ENCODE measurements at places on chromosomes 13 and 19.

DNA sequence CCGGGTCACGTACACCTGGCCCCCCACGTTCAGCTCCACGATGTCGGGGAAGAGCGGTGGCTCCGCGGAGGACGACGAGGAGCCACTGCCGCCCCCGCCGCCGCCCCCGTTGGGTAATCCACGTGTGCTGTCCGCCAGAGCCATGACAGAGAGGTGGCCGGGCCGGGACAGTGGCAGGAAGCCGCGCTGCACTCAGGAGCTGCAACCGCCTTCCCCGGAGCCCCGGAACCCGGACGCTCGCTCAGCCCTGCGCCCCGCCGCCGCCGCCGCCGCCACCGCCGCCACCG, 257 bp downstream of the KCTD12 start:
- no peak for DNase-seq

- no peak for DNase-seq
Observed at GRCh38 chr13:36750046-36750445, 69.0 kb upstream of the RFXAP start.

DNA sequence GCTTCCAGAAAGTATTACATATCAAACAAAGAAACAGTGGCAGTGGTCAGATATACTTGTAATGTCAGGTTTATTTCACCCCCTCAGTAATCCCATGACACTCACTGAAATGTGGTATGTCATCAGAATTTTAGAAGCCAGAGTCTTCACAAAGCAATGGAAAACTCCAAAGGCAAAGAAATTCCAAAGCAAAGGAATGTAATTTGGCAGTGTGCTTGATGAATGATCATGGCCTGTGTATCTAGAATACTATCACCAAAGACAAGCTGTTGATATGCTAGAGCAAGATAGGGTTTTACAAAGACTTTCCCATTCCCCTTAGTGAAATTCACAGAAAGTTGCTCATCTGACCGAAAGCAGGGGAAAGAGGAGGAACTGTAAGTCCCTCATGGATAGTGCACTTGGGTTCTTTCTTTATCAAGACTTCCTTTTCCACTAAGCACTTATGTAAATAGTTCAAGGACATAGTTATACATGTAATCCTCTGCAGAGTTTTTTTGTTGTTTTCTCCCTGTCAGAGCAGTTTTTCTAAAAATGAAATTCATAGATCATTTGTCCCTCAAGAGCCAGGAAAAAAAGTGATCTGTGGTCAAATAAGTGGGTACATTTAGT, 243.4 kb downstream of the NHLRC3 start:
- no peak for DNase-seq

GRCh38 chr19:30289336-30289735, 82.8 kb upstream of the ZNF536 start:
- no peak for DNase-seq

DNA sequence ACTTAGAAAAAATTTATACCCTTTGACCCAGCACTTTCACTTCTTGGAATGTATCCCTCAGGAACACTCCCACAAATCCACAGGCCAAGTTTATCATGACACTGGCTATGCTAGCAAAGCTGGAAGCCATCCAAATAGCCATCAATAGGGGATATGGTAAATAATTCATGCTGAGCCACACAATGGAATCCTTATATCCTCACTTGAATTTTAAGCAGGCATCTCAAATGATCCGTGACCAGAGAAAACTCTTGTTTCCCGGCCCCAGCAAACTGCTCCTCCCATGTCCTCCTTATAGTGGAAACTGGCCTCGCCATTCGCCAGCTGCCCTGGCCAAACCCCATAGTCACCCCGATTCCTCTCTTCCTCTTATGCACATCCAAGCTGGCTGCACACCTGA, 37.6 kb downstream of the GRIK5 start:
- no peak for DNase-seq

- DNase-seq = no peak
Observed at GRCh38 chr19:46640656-46641055, 4.7 kb upstream of the GNG8 start.

DNA sequence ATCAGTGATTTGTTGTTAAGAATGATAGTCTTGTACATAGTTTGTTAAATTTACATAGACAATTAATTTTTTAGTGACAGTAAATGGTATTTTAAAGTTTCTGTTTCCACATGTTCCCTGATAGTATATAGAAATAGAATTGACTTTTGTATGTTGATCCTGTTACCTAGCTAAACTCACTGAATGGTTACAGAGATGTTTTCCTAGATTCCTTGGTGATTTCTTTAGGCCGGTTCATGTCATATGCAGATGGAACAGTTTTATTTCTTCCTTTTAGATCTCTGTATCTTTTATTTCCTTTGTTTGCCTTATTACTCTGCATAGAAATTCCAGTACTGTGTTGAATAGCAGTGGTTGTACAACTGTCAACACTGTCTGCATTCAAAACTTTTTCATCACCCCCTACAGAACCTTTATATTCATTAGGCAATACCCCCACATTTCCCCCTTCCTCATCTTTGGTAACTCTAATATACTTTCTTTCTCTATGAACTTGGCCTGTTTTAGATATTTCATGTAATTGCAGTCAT, 86.3 kb downstream of the NBEA start:
- no peak for DNase-seq

- DNase-seq = no peak
Observed at GRCh38 chr13:38216181-38216580, 133.5 kb upstream of the UFM1 start.

DNA sequence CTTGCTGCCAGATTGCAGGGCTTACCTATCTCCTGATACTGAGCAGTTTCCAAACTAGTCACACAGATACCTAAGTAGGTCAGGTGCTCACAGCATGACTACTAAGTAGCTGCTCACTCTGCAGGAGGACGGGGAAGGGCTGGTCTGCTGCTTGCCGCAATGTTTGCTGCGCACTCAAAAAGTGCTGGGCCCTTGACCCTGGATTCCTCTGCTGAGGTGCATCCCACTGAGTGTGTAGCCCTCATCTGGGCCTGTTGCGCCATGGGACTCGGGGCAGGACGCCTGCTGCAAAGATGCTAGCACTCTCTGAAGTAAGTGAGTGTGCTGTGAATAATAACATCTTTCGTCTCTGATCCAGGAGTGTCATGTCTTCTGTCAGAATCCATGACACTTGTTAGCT, 59.2 kb upstream of the MEDAG start:
- DNase-seq = no peak

DNA sequence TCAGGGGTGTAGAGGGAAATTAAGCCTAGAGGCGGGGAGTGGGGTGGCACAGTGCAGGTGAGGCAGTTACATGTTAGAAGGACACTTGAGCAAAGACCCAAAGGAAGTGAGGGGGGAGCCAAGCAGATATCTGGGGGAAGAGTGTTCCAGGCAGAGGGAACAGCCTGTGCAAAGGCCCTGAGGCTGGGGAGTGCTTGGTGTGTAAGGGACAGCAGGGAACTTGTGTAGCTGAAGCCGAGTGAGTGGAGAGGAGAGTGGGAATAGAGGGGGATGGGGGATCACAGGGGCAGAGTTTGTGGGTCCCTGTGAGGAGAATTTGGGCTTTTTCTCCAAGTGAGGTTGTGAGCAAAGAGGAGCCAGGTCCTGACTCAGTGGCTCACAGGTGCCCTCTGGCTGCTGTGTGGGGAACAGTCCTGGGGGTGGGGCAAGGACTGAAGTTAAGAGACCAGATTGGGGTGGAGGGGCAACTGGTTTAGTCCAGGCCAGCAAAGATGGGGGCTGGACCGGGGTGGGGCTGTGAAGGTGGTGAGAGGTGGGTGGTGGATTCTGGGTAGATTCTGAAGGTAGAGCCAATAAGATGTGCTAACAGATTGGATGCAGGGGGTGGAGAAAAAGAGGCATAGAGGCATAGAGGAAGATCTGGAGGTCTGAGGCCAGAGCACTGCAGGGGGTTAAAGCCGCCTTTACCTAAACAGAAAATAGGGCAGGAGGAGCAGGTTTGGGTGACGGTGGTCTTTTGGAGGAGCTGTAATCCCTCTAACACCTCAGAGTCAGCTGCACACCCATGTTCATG, 75.3 kb downstream of the CACNA1A start:
- DNase-seq = peak; percentile 12

- no peak for DNase-seq
Observed at GRCh38 chr13:43785261-43785649, 1.5 kb downstream of the ENOX1 start.

- DNase-seq = no peak
Observed at GRCh38 chr13:31214435-31214834, 14.7 kb downstream of the B3GLCT start.

DNA sequence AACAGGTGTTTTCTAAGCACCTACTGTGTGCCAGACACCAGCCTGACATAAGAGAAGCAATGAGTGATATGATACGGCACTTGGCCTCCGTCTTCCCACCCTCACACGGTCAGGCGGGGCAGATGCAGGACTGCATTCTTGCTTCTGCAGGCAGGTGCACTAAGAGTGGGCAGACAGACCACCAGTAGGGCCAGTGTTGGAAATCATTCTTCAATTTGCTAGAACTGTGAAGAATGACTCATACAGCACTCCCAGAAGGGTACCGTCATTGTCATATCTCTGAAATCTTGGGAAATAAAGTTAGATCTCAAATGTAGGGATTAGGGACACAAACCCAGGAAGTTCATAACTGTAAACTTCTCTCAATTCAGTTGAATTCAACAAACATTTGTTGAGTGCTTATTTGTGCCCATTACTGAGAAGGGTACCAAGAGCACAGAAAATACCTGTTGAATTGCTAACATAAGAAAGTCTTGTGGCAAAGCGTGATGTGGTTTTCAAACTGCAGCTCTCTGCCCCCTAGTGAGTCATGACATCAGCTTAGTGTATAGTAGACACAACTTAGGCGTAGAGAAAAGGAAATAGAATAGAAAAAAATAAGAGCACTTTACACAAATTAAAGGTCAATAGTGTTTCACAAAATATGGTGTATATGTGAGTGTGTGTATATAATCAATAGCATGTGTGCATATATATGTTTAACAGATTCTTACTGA, 76.1 kb downstream of the TEX26 start:
- no peak for DNase-seq

DNA sequence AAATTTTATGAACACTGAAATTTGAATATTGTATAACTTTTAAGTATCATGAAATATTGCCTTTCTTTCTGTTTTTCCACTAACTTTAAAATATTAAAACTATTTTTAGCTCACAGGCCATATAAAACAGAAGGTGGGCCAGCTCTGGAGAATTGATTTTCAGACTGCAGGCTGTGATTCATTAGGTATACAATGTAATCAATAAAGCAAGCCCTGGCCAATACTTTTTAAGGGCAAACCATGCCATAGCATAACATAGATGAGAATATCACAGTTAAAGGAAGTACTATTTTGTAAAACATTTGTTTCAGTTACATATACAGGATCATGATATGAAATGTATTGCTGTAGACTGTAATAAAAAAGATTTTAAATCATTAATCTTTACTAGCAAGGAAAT, 197.6 kb downstream of the MAB21L1 start:
- DNase-seq = no peak

Data from smooth muscle cell of the brain vasculature (primary cell).